ENCODE measurements at places on chromosomes 2 and 18.

GRCh38 chr2:181054843-181055242, 74.4 kb downstream of the UBE2E3 start:
- no peak for DNase-seq

- DNase-seq = no peak
These were observed 118.3 kb downstream of the FMNL2 start for GRCh38 chr2:152453129-152453911.

- no peak for DNase-seq
These were observed 118.3 kb upstream of the ALKAL2 start for GRCh38 chr2:406231-406630.

- no peak for DNase-seq
These were observed 431.8 kb downstream of the SOCS6 start for GRCh38 chr18:70720607-70721006.

- no peak for DNase-seq
These were observed 56.6 kb upstream of the PPM1B start for GRCh38 chr2:44112096-44112495.

DNA sequence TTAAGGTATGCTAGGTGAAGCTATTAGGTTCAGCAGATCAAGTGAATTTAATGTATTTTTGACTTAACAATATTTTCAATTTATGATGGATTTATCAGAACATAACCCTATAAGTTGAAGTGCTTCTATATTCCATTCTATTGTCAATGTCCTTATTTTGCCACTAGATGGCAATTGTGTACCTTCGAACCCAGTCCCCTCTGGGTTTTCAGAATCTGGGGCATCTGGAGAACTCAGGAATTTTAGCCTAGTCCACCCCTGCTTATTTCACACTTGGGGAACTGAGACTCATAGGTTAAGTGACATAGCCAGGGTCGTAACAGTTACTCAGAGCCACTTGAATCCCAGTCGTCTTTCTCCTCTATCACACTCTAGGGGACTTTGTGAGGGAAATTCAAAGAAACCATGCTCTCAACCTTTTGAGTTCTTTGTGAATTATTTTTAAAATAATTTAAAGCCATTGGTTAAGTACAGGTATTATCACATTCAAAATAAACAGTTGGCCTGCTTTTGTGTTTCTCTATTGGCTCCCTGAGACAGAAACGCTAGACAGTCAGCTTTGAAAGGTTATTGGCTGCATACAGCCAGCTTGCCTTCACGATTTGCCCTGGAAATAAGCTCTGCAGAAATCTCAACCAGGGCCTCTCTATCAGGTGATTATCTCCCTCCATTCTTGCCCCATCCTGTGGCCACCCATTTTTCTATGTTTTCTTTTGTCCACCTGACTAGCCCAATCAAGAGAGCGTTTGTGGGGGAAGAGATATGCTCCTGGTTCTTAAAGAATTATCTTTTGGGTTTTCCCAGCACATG, 145.0 kb downstream of the TTC27 start:
- no peak for DNase-seq

GRCh38 chr2:238042849-238043584, 17.8 kb upstream of the SCLY start:
- DNase-seq = no peak

DNA sequence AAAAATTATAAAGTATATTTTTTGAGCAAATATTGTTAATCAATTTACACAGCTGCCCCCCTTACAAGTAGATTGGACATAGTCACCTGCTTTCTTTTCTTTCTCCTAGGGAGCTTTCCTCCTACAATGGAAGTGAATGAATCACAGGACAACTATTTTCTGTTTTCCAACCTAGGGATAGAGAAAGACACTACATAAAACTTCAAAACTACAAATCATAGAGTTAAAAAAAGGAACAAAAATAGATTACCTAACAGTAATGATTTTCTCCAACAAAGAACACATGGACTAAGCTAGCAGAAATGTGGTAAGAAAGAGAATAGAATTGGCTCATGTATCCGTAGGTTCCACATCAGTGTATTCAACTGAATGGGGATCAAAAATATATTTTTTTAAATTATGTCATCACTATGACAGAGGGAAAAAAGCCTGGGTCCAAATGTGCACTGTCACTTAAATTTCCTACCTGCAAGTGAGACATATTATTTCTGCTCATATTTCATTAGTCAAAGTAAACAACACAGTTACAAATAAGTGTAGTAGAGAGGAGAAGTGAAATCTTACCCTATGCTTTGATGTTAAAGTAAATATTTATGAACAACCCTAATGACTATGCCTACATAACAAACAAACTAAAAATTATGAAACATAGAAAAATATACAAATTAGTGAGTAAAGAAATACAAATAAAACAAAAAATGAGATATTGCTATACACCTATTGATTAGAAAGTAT, 756.7 kb downstream of the SOCS6 start:
- no peak for DNase-seq

- no peak for DNase-seq
These were observed 277.4 kb downstream of the EN1 start for GRCh38 chr2:118569876-118570535.

- no peak for DNase-seq
These were observed 28.0 kb downstream of the ACKR3 start for GRCh38 chr2:236597629-236598028.

DNA sequence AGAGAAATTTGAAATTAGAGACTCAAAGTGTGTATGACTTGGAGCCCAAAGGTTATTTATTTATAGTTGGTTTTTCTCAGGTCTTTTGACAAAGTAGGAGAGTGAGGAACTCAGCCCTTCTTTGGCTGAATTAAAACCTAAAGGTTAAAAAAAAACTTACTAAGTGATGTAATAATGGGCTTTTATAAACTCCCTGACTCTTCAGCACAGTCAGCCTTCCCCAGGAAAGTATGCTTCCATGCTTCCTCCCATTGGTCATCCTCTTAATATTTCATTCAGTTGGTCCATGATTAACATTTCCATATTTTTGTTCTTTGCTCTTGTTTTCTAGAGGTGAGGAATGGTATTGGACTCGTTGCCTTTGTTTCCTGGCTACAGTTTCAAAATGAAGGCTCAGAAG, 7.2 kb downstream of the ARPC2 start:
- no peak for DNase-seq

DNA sequence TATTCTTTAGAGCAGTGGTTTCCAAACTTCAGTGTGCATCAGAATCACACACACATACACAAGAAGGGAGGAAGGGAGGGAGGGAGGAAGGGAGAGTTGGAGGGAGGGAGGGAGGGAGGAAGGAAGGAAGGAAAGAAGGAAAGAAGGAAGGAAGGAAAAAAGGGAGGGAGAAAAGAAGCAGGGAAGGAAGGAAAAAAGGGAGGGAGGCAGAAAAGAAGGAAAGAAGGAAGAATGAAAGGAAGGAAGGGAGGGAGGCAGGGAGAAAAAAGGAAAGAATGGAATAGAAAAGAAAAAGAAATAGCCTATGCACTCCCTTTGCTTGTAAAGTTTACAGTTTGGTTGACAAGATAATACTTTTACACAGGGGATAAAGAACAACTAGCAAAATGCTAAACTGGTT, 96.3 kb upstream of the BCL11A start:
- no peak for DNase-seq

- DNase-seq = no peak
These were observed 177.5 kb upstream of the GATA6 start for GRCh38 chr18:21991886-21992285.

DNA sequence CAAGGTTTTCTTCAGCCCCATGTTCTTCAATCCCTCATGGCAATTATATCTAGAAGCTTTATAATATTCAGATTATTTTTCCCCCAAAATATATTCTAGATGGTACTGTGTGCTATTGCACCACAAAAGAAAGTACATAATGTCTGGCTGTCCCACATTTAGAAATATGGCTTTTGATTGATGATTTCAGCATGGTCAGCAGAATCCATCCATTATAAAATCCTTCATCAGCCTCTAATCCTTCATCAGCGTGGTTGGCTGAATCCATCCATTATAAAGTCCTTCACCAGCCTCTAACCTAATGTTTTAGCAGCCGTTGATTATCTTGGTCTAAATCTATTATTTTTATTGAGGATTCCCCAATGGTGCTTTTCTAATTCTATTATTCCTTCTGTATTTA, 23.3 kb upstream of the HAAO start:
- no peak for DNase-seq

DNA sequence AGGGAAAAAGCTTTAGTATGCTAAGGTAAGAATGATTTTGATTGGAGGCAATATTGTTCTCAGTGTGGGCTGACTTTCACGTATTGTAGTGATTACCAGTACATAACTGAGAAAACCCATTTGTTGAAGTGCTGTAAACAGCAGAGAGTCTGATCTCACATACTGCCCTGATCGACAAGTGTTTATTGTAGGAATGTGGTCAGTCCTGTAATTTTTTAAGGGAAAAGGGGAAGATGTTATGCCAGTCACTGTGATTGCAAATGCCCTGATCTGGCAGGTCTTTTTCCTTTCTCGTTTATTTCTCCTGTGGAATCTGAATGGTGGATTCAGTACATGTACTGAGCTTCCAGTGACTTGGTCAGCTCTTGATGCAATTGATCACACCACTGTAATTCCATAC, 11.5 kb downstream of the SPATS2L start:
- DNase-seq = no peak

DNA sequence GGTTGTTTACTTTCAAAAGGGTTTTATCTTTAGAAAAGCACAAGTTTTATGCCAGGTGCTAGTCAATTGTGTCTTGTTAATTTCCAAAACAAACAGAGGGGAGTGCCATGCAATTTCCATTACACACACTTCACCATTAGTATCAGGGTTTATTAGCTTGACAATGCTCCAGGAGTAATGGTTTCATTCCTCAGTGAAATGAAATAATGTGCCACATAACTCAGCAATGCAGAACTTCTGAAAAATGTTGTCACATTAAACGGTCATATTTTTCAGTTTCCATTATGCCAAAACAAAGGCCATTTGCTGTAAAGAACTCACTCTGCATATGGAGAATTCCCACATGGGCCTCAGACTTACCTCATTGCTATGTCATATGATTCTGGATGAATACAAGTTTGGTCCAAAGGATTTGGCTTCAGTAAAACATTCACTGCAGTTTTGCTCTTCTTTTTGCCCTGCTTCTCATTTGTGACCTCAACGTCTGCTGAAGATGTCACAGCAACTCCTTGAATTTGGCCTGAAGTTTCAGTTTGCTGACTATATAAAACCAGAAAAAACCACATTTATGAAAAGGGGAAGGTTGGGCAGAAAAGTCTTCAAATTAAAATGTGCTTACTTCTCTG, 198.2 kb downstream of the SRBD1 start:
- no peak for DNase-seq

DNA sequence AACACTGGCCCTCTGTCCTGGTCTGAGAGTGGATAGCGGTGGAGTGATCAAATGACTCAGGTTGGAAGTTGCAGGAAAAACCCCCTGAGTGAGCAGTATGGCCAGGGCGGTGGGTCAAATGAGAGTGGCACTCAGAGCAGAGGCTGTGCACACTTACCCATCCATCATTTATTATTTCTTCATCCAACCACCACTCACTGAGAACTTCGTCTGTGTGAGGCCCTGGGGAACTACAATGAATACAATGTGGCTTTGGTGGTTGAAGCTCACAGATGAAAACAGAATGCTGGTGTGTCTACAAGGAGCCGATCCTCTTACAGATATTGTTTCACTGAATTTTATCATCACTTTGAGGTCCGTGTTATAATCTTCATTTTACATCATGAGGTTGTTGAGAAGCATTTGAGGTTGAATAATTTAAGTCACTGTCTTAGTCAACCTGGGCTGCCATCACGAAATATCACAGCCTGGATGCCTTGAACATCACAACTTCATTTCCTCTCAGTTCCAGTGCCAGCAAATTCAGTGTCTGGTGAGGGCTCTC, 73.4 kb upstream of the ID2 start:
- DNase-seq = no peak

GRCh38 chr18:30960661-30961060, 81.9 kb downstream of the DSC3 start:
- DNase-seq = no peak

DNA sequence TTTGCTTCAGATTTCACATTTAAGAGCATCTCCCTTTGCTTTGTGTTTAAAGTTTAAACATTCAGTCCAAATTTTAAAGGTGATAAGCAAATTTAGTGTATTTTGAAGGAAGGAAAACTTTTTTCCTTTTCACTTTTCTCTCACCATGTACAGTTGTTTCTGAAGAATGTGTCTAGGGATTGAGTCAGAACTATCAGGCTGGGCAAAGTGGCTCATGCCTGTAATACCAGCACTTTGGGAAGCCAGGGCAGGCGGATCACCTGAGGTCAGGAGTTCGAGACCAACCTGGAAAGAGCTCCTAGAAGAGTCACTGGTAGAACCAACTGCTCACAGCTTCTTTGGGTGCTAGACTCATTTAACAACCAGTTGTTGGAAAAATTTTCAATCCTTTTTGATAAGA, 327.0 kb upstream of the THUMPD2 start:
- DNase-seq = no peak

DNA sequence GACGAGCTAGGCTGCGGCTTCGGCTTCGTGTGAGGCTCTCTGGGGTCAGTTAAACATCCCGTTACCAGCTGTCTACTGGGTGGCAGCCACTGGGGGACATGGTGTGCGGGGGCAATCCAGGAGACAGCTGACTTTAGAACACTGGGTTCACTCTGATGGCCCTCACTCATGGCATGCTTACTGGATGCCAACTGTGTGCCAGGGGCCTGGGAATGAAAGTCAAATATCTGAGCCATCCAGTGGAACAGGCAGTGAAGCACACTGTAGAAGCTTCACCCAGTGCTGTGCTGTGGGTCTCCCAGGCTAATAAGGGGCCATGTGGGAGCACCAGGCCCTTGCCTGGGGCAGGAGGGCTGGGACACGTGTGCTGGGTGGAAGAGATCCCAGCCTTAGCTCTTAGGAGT, 48.3 kb downstream of the GLI2 start:
- no peak for DNase-seq
